Activated naive CD4-positive, alpha-beta T cell treated with Interleukin-2 at 50 U/mL for 16 hours (primary cell): ENCODE measurements at places on chromosomes 2 and 18.

GRCh38 chr18:35201256-35201931 lies 39.4 kb upstream of the ZNF397 start:
- DNase-seq = no peak

DNA sequence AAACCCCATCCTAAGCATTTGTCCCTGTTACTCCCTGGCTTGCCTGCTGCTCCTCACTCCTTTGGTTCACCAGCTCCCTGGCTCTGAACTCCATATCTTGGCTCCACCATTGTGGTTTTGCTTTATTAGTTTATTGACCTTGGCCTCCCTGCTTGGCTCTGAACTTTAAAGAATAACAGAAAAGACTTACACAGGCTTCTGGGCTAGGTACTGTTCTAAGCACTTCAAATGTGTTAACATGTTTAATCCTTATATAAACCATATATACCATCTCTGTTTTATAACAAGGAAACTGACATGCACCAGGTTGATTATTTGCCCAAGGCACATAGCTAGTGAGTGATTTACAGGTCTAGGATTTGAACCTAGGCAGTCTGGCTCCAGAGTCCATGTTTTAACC lies 149.7 kb upstream of the CAPN13 start:
- DNase-seq = no peak

DNA sequence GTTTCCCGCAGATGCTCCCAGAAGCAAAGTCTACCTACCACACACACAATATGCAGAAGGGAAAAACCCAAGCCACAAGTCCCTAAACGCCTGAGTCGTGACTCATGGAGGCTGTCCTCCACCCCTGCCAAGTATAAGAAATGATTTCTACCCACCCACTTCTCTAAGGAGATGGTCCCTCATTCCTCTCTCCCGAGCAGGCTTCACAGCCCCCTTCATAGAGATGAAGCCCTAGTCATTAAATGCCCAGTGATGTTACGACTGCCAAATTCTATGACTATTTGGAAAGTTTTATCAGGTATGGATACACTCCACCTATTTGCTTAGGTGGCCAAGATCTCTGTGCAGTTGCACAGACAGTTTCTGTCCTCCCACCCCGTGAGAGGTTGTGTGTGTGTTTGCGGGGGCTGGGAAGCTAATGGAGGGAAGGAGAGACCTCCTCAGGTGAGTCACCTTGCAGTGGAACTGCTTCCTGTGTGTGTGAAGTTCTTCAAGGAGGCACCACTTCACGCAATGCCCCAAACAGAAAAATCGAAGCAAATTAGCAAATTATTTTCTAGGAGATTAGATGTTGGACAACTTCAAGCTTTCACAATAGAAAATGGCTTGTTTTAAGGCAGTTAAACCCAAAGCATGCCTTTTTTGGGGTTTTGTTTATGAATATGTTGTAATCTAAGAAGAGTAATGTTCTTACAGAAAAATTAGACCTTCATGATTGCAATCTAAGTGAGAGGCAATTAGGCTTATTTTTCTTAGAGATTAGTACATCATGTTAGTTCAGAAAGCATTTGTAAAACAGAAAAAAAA lies 175.2 kb downstream of the TGIF1 start:
- peak; percentile 74 for DNase-seq

DNA sequence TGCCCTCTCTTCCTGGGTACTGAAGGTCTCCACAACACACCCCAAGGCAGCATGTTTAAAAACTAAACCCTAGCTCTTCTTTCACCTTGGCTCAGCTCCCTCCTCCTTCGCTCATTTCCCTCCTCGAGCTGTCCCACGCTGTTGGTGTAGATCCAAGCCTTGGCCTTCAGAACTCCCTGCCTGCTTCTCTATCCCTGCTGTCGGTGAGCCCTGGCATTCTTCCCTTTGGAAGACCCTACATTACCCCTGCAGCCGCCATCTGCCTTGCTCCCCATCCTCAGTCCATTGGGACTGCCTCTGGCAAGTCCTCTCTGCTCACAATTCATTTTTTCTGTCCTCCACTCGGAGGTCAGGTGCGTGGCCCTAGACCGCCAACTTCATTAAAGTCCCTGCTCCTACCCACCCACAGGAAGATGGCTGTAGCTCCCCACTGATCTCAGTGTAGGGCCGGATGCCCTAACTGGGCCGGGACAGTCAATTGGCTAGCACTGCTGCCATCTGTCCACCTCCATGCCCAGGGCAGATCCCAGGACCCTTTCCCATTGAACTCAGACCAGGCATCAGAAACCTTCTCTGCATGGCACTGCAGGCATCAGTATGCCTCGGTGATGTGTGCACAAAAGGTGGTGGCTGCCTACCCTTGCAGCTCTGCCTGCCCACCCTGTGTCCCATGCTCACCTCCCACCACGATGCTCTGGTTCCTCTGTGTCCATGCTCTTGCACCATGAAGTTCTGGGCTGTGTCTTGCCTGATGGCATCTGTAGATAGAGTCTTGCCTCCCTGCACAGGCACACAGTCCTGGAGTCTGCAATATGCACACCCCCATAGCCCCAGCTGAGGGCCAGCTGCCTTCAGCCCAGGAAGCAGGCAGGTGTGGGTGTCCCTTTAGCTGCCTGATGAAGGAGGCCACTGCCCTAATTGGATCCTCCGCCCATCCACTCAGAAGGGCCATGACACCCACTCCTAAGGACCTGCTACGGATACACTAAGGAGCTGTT lies 5.7 kb downstream of the AMER3 start:
- DNase-seq = no peak

- no peak for DNase-seq
These were observed 289.8 kb downstream of the RAD51AP2 start for GRCh38 chr2:17228461-17228860.

DNA sequence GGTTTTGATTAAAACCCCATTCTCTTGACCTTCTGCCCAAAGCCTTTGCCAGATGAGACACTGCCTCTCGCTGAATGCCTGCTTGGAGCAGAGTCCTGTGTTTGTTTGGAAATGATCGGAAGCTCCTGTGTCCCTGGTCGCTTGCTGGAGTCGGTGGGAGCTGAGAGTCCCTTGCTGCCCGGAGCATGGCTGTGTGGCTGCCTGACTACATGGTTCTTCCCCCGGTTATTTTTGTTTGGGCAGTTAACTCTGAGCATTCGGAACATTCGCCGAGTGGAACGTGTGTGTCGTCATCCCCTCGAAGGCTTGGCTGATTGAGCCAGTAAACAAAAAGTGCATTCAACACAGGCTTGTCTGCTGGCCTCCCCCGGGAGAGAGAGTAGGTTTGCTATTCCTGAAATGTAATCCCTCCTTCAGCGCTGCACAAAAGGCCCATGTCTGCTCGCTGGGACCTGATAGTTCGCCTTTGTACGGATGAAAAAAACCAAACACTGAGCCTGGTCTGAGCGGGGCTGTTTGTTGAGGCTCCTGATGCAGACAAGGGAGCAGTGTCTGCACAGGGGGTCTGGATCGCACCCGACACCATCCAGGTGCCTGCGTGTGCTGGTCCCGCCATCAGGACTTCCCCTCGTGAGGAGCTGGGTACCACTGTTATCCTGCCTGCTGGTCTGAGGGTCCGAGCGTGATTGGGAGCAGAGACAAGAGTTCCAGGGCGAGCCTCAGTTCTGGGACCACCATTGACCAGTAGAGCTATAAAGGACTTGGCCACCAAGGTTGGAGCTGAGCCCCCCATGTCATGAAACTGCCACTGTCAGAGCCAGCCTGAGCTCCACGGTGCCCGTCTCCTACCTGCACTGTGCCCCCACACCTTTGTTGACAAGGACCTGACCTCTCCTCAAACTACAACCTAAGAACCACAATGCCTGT lies 83.8 kb downstream of the AGAP1 start:
- DNase-seq = no peak

GRCh38 chr2:84839851-84840250 lies 41.0 kb downstream of the TRABD2A start:
- DNase-seq = no peak

GRCh38 chr2:100832885-100833284 lies 12.9 kb downstream of the NPAS2 start:
- no peak for DNase-seq

DNA sequence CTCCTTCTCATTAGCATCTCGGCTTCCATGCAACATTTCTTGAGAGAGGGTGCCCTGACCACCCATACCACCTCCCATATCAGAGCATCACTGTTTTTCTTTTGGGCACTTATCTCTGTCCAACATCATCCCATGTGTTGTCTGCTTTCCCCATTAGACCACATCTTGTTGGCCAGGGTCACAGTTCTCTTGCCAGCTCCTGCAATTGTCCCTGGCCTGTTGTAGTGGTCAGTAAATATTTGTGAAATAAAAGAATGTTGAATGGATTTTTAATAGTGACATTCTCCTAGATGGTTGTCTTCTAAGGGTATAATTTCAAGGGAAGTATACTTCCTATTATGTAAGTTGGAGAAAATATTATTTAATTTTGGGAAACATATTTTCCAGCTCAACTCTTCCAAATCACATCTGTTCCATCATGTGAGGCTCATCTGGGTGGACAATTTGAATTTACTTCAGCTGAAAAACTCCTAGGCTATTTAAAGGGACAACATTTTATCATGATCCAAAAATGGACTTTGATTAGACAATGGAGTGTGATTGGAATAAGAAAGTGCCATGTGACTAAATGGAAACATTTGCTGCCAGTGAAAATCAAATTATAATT lies 83.0 kb downstream of the MOGAT1 start:
- no peak for DNase-seq

- no peak for DNase-seq
These were observed 4.9 kb upstream of the XPO1 start for GRCh38 chr2:61543062-61543461.

- DNase-seq = no peak
These were observed 241.5 kb downstream of the SH3RF3 start for GRCh38 chr2:109370399-109371035.

GRCh38 chr18:8609659-8610458 lies 622 bp downstream of the RAB12 start:
- DNase-seq = peak; percentile 17

DNA sequence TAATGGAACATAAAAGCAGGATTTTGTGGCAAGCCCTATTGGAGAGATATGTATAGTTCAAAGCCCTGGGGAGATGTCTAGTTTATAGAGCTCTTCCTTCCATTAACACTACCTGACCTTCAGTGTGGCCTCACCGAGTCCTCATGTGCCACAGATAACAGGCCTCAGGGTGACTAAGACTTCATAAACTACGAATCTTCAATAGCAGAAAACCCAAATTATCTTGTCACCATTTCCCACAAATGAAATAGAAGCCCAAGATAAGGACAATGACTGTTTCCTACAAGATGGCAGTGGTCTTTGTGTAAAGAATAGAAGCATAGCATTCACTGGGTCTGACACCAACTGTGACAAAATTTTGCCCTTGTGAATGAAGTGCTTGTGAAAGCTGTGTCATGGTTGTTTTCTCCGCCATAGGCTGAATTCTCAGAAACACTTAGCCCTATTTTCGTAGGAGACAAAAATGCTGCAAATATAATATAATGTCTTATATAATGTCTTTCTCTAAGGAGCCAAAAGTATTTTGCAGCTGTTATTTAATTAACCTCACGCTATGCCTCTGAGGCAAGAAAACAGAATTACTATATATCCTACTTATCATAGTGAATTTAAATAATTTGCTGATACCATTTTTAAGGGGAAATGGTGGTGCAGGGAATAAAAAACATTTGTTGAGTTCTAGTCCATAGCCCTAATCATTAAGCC lies 136.7 kb upstream of the CWC22 start:
- no peak for DNase-seq

- DNase-seq = no peak
These were observed 398.4 kb upstream of the CHST9 start for GRCh38 chr18:27583466-27583865.

GRCh38 chr2:62920070-62920469 lies 130.6 kb upstream of the OTX1 start:
- no peak for DNase-seq

DNA sequence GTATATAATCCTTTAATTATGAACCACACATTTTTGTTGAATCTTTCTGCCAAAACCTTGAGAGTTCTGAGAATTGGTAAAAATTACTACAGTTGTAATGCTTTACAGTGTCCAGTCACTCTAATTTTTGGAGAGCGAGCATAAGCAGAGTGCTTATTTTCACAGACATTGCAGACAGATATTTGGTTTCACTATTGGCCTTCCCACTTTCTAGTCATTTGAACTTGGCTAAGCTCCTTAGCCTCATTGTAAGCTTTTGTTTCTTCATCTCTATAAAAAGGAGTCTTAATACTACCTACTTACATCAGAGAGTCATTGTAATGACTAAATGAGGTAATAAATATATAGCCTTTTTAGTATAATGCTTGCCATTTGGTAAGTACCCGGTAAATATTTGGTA lies 80.4 kb downstream of the LCLAT1 start:
- DNase-seq = no peak

DNA sequence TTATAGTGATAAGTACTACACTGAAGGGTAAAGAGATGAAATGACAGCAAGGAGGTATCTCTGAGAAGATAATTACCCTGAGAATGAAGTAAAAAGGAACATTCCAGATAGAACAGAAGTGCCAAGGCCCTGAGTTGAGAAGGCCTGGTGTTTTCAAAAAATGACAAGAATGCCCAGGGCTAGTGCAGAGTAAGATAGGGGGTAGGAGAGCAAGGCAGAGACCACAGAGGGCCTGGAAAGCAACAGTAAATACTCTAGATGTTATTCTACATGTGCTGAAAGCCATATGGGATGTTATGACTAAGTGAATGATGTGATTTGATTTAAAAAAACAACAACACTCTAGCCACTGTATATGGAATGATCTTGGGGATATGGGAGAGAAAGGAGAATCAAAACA lies 52.3 kb downstream of the BAZ2B start:
- no peak for DNase-seq

GRCh38 chr2:3076848-3077642 lies 300.6 kb downstream of the EIPR1 start:
- DNase-seq = no peak

- no peak for DNase-seq
These were observed 43.1 kb upstream of the LONRF2 start for GRCh38 chr2:100365434-100365833.

GRCh38 chr18:56321470-56321869 lies 316.9 kb downstream of the TXNL1 start:
- DNase-seq = no peak

DNA sequence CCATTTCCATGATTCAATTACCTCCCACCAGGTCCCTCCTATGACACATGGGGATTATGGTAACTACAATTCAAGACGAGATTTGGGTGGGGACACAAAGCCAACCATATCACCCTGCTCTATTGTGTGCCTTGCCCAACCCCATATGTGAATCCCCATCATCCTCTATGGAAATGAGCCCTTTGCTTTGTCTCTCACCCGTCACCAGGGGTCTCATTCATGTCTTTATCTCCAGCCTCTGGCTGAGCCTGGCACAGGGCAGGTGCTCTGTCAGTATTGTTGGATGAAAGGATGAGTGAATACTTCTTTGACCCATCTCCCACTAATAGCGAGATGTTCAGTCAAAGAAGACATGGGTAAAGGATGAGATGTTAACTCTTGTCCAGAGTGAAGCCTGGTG lies 116.6 kb upstream of the LGALSL start:
- DNase-seq = no peak

GRCh38 chr2:21268197-21268877 lies 144.6 kb downstream of the TDRD15 start:
- DNase-seq = no peak

- no peak for DNase-seq
These were observed 132.8 kb upstream of the ACVR2A start for GRCh38 chr2:147712051-147712450.

- no peak for DNase-seq
These were observed 448.8 kb upstream of the SETBP1 start for GRCh38 chr18:44231936-44232335.

- DNase-seq = no peak
These were observed 208.4 kb upstream of the MEX3C start for GRCh38 chr18:51405683-51406477.
